LNCaP clone FGC (cell line): ENCODE measurements at places on chromosomes 1 and 21.
A peak's percentile ranks its signal among the peaks of the same experiment; 100 is the strongest.

DNA sequence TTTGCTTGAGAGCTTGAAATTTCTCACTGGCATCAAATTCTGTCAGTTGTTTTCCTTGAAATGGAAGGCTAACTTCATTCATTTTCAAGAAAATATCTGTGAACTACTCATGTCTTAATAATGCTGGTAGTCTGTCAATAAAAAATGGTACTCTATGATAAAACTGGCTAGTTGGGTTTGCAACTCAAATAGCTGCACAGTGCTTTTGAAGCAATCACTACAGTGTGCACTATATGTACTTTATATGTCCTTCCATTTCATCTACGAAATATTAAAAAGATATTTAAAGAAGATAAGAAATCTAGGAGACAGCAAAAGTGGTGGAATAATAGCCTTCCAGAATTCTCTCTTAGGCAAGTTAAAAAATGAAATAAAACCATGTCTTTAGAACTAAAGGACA lies 39.9 kb upstream of the ZNHIT6 start:
- no peak for DNase-seq

- no peak for DNase-seq
Measured at GRCh38 chr1:116379057-116379630, 6.1 kb downstream of the ATP1A1 start.

GRCh38 chr1:177571076-177571475 lies 398.8 kb downstream of the SEC16B start:
- DNase-seq = no peak

- no peak for DNase-seq
Measured at GRCh38 chr1:220711056-220711809, 21.1 kb downstream of the C1orf115 start.

- DNase-seq = no peak
Measured at GRCh38 chr1:27233667-27234048, 774 bp upstream of the WDTC1 start.

GRCh38 chr1:93330196-93330595 lies 15.5 kb upstream of the DR1 start:
- no peak for DNase-seq

GRCh38 chr1:23559136-23559984 lies at the start of gene ID3:
ID3 (minus strand) TSS chr1:23559501; CDS start chr1:23559426, 75 bp downstream.
- no peak for DNase-seq

DNA sequence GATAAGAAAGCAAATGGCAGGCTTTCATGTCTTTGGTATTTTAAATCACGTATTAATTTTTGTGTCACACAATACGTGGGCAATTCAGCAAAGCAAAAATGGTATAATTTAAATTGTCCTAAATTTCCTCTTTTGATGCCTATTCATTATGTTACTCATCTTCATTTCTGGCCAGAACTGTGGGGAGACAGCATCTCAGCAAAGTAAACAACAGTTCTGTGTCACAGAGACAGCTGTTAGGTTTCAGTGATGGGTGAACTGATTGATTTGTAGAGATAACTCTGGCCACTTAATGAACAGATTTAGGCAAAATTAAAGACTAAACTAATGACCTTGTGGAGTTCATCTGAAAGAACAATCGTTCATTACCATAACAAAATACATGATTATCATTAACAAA lies 49.2 kb downstream of the FH start:
- no peak for DNase-seq

- no peak for DNase-seq
Measured at GRCh38 chr1:151680391-151680790, 36.2 kb downstream of the CELF3 start.

GRCh38 chr1:67705735-67706453 lies 20.9 kb downstream of the GADD45A start:
- no peak for DNase-seq

GRCh38 chr21:42515708-42516502 lies 2.3 kb downstream of the SLC37A1 start:
- peak; percentile 85 for DNase-seq

DNA sequence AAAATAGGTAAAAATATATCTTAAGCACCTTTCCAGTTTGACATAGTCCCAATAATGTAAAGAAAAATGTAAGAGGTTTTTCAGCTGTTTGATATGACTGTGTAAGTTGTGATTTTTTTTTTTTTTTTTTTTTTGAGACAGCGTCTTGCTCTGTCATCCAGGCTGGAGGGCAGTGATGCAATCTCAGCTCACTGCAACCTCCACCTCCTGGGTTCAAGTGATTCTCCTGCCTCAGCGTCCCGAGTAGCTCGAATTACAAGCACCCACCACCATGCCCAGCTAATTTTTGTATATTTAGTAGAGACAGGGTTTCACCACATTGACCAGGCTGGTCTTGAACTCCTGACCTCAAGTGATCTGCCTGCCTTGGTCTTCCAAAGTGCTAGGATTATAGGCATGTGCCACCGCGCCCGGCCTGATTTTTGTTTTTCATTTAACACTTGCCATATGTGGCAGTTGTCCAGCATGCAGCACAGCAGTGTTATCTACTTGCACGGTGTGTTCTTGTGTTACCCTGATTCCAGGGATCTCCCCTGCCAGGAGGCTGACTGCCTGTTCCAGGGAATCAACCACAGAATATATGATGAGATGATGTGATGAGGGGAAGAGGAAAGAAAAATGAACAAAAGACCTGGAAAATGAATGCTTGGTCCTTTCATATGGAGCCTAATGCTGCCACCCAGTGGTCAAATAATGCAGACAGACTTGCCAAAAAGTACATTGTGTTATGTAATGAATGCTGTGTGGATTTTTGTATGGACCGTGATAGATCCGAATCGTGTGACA lies 79.0 kb downstream of the RAVER2 start:
- DNase-seq = peak; percentile 58

GRCh38 chr1:204102029-204102611 lies 29.2 kb downstream of the SOX13 start:
- no peak for DNase-seq

GRCh38 chr1:14866911-14867612 lies 268.6 kb downstream of the KAZN start:
- no peak for DNase-seq

DNA sequence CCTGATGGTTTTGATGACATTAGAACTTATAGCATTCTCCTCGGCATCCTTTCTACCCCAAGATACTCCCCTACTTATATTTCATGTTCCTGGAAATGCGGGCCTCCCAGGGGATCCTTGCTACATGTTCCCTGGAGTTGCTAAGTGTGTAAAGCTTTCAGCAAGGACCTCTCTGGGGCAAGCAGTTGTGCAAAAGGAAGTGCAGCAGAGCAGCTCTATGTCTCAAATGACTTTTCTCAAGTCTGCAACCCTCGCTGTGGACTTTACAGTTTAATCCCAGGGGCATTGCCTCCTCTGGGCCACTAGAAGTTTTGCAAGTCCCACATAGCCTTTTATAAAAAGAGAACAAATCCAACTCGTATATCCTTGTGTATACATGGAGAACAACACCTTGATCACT lies 20.8 kb upstream of the MNDA start:
- DNase-seq = no peak

GRCh38 chr1:168341483-168341975 lies 60.9 kb downstream of the TBX19 start:
- DNase-seq = no peak

- DNase-seq = no peak
Measured at GRCh38 chr1:119662034-119662437, 14.0 kb upstream of the ZNF697 start.

GRCh38 chr1:53585129-53585528 lies 125.9 kb downstream of the DMRTB1 start:
- no peak for DNase-seq

DNA sequence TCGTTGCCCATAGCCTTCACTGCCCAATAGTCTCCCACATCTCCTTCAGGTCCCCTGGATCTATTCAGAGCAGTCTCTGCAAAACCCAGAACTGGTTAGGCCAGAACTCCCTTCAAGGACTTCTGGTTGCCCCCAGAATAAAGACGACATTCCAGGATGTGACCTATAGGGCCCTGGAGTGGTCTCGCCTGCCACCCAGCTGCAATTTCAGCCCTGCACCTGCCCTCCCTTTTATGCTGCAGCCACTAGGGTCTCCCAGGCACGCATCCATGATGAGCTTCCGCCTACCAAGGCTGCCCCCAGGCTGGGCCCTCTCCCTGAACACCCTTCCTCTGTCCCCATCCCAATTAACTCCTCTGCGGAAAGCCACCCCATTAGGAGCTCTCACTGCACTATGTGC lies 7.2 kb upstream of the TSPEAR start:
- DNase-seq = no peak

DNA sequence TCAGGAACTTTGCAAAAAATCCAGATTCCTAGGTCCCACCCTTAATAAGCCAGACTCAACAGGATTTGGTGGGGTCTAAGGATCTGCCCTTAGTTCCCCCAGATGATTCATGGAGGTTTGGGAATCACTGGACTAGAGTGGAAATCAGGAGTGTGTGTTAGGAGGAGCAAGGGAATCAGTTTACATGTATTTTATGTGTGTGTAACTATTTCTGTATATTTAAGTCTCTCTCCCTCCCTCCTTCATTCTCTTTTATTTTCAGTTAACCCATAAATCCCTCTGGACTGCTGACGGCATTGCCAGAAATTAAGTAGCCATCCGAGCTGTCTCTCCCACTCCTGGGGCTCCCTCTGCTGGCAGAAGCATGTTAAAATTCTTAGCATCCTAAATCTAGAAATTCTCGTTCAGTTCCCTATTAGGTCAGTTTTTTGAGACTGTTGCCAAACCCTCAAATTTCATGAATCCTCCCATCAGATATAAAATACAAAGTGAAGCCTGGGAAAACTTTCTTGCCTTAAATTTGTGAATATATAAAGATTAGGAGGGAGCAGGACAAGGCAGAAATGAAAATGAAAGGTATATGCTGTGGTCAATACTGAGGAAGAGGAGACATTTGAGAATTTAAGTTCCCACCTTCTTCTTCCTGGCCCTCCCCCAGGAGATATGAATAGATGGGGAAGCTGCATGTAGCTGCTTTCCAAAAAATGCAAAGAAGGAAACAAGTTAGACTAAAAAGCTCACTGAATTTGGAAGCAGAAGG lies 11.7 kb upstream of the HSD11B1 start:
- DNase-seq = peak; percentile 56

DNA sequence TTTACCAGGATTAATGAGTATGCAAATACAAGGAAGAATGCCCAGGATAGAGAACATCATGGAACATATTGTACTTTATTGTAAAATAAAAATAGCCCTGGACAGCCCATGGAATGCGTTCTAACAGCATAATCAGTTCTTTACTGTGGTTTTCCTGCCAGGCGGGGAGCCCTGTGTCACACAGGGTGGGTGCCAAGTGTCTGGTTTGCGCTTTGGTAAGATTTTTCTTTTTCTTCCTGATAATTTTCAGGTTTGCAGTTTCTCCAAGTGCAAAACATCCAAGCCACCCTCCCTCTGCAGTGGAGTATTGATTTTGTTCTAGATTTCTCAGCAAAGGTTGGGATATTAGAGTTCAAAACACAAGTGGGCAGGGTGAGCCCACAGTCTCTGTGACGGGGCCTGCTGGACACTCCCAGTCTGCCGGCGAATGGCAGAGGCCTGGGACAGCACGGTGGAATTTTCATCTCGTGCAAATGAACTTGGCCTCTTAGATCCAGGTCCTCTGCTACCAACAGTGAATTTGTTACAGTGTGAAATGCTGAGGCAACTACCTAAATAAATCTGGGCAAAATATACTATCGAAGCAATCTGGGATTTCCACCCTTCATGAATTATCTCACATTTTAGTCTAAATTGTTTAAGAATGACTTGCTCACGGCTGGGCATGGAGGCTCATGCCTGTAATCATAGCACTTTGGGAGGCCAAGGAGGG lies 15.6 kb upstream of the KCNJ15 start:
- peak; percentile 31 for DNase-seq

GRCh38 chr1:73783352-73783751 lies 414.6 kb downstream of the LRRIQ3 start:
- no peak for DNase-seq

DNA sequence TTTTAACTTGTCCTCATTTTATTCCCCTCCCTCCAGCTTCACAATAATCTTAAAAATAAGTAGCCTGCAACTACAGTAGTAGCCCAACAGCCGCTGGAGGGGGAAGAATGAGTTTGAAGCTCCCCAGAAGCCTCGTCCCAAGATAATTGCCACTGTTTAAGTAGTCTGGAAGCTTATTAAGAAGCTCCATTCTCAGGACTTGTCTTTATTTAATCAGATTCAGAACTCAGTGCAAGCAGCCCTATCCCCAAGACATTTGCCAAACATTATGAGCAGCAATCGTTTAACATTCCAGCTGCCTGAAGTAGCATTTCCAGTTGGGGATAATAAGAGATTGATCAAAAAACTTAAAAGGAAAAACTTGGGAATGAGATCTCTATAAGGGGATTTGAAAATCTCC lies 106.0 kb downstream of the URB2 start:
- DNase-seq = no peak

- no peak for DNase-seq
Measured at GRCh38 chr1:47459253-47459788, 21.5 kb downstream of the FOXD2 start.

DNA sequence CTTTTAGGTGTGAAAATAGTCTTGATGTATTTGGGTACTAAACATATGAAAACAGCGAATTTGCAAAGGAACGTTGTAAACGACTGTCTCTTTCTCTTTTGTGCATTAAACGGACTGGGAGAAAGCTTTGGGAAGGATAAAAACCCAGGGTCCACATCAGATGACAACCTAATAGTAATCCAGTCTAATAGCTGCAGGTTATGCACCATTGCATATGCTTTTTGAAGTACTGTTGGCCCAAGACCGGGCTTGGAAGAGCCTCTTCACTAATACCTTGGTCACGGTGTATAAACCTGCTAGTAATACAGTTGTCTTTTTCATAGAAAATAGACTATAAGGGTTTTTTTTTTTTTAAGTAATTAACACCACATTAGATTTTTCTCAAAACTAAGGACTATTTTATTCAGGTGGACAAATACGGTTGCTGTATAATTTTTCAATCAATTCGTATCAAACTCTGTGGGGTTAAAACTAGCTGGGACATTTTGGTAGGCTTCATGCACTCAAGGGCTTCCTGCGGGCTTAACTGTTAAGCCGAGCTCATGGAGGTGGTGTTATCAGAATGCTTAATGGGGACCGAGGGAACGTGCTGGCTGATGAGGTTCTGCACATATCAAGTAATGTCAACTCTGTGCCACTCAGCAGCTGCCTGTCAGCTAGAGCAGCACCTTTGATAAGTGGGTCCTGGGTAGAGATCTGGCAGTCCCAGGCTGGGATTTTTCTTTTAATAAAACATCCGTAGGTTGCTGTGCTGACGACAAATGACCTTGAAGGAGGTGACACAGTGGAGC lies 2.1 kb downstream of the RYR2 start:
- no peak for DNase-seq

DNA sequence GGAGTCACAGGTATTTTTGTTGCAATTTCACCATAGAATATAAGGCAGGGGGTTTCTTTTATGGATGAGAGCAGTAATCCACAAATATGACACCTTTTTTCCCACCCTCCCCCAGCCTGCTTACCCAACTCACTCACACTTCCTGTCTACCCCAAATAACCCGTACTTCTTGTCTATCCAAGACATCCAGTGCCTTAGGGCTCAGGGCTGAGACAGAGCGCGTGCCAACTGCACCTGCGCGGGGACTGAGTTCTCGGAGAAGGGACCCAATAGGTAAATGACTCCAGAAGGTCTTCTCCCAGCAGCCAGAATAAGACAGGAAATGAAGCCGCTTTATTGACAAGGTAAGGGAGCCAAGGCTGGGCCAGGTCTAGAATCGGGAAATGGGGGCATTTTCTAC lies 369.1 kb downstream of the SIPA1L2 start:
- DNase-seq = no peak
